ENCODE measurements at places on chromosomes 7 and 10. TPM values are rescaled to one million over a fixed set of nuclear protein-coding genes. Genes with fewer than 3 reads are reported as not detected.

DNA sequence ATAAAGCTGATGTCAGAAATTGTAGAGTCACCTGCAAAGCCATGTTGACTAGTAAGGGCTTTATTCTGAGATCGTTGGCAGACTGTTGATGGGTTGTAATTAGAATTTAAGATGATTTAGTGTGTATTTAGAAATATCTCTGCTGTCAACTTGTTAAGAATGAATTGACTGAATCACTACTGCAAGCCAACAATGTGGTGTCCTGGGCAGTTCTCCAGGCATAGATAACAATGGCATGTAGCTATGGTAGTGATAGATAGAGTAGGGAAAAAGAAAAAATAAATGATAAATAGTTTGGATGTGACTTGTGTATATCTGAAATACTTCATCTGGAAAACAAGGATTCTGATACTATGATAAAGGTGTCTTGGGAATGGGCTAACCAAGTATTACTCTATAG lies 640.2 kb downstream of the ARL4A start:
- DNase-seq, result no peak

DNA sequence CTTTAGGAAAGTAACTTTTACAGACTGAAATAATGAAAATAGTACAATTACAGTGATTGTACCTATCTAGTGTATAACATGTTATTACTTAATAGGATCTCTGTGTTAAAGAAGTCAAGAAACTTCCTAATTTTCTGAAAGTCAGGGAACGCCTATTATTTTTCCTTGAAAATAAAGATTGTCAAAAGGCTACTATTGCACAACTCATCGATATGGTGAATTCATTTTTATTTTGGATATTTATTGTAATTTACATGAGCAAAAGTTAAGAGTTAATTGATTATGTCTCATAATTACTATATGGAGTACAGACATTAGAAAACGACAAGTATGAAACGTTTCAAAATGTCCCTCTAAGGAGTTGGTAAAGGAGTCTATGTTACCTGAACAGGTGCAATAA lies 12.8 kb downstream of the MINDY3 start:
- no peak for DNase-seq

DNA sequence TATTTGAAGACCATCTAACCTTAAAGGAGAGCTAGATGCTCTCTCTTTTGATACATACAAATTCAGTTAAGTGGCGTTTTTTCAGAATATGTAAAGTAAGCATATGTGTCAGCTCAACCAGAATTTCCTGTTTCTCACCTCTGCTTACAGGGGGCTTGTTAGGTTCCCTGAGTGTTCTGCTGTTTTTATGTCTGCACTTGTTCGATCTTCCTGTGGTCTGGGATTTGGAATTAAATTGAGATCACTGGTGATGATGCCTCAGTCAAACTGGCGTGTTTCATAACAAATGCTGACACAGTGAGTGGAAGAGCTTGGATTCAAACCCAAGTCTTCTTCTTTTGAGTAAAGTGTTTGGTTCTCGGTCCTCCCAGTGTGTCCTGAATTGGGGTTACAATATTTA lies 348.3 kb upstream of the AKR1E2 start:
- no peak for DNase-seq

DNA sequence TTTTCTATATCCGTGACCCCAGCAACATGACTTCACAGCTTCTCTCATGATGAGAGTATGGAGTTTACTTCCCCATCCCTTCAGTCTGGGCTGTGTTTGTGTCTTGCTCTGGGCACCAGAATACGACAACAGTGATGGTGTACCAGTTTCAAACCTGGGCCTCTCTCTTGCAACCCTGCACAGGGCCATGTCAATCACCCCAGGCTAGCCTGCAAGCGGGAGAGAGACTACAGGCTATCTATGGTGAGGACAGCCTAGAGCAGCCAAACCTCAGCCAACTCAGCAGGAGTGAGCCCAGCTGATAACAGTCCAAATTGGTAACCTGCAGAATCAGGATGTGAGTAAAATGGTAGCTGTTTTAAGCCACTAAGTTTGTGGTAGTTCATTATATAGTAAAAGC lies 235.8 kb downstream of the CHCHD3 start:
- no peak for DNase-seq

GRCh38 chr10:119541459-119542356 lies 811 bp downstream of the RGS10 start:
- DNase-seq, result peak; percentile 11

GSTK1 gene
- 90.7 TPM for total RNA-seq

MKX gene
- 0.39 TPM for total RNA-seq

- no peak for DNase-seq
These were observed 49.1 kb upstream of the STEAP1B start for GRCh38 chr7:22549051-22549450.

DNA sequence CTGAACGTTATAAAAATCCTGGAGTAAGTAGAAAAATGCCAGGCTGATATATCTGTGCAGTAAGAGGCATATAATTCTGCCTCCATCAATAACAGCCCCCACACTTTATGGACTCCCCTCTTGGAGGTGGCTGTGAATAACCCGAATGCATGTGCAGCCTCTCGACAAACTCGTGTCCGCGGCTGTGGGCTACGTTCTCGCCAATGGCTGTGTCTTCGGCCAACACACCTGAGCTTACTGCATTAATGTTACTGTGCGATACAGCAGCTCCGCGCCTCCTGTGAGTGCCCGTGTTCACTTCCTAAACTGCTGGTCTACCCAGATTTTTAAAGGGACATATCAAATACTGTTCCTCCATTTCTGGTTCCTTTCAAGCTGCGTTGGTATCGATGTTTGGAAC lies 209.4 kb downstream of the ADARB2 start:
- no peak for DNase-seq

- no peak for DNase-seq
These were observed 81.8 kb upstream of the PIK3CG start for GRCh38 chr7:106783286-106783685.

- DNase-seq, result no peak
These were observed 572.4 kb downstream of the GLRX3 start for GRCh38 chr10:130708465-130709070.

DNA sequence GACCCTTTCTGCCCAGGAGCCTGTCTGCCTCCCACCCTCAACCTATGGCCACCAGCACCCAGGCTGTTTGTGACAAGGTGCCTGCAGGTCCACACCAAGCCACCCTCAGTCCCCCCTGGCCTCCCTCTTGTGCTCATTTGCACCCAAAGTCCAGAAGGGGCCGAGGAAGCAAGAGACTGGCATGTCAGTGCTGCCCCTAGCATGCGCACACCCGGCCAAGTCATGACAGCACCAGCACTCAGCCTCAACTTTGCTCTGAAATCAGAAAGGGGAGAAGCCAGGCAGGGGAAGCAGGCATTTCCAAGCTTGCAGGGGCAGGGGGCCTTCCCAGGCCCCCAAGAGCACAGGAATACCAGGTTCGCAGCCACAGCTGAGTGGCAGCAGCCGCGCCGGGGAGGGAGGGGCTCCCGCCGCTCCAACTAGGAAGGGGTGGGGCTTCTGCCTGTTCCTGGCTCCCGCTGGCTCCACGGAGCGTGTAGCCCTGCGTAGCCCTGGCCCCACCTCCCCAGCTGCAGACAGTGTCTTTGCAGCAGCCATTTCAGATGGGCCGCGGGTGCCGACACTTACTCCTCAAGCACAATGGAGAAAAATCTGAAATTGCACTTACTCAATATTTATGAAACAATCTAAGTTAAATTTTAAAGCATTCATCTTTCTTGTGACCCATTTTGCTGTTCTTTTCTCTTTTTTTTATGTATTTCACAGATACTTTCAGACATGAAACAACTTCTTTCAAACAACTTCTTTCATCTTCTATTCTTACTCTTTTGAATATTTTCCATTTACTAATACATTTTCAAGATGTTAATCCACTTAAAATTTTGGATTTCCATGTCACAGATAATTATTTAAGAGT lies 54.9 kb upstream of the ABCB5 start:
- DNase-seq, result no peak

DNA sequence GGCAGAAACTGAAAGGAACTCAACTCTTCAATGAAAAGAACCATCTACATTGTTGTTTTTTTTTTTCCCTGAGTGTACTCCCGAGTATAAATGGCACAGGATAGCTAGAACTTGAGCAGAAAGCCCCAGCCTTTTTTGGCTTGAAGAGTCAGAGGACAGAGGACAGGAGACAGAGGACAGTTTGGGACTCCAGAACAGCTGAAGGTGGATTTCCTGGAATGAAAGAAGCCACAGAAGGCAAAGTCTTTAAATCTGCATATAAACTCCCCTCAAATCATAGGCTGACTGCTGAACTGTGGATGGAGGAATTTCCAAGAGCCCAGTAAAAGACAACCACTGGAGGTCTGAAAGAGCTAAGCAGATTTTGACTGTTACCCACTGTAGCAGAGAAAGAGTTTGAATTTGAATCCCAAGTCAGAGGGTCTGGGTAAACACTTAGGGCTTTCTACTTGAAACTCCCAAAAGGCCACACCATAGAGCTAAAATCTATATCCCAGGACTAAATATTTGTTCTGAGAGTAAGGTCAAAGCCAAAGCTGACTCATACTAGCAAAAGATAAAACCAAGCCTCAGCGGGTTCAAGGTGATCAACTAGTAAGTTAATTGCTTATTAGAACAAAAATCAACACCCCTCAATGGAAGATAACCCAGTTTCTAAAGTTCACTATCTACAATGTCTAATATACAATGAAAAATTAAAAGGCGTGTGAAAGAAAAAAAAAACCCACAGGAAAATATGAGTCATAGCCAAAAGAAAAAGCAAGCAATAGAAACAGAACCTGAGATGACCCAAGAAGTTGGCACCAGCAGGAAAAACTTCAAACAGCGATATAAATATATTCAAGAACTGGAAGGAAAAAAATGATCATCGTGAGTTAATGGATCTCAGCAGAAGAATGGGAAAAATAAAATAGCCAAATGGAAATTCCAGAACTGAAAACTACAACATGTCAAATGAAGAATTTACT lies 1.8 kb upstream of the OPN1SW start:
- no peak for DNase-seq

DNA sequence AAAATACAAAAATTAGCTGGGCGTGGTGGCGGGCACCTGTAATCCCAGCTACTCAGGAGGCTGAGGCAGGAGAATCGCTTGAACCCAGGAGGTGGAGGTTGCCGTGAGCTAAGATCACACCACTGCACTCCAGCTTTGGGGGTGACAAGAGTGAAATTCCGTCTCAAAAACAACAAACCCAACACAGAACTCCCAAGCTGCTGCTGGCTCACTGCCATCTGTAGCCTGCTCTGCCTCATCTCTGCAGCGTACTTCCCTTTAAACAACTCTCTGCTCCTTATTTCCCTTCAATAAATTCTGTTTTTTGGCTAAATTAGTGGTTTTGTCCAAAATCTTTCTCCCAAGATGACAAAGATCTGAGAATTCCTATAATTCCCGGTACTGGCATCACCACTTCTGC lies 189.2 kb upstream of the GALNT17 start:
- DNase-seq, result no peak

DNA sequence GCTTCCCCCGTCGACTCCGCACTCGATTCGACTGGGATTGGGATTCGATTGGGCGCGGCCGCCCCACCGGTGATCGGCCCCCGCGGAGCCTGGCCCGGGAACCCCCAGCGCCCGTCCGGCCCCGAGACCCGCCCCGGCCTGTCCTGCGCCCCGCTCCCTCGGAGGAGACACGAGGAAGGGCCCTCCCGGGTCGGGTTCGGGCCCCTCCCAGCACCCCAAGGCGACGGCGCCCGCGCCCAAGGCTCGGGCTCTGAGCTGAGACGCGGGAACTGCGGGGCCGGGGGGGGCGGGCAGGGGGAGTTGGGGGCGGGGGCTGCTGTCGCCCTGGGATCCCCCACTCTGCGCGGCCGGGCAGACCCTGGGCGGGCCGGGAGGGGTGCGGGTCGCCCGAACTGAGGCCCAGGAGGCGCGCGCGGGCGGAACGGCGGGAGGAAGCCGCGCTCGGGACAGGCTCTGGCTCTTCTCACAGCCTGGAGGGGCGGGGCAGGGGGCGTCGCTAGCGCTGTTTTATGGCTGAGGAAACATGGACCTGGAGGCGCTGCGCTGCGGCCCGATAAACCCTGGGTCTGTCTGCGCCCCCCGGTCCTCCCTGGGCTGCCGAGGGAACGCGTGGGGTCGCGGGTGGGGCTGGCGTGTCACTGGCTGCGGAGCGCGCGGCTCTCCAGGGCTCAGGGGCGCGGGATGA lies 1.7 kb upstream of the NKX6-2 start:
- peak; percentile 30 for DNase-seq

DNA sequence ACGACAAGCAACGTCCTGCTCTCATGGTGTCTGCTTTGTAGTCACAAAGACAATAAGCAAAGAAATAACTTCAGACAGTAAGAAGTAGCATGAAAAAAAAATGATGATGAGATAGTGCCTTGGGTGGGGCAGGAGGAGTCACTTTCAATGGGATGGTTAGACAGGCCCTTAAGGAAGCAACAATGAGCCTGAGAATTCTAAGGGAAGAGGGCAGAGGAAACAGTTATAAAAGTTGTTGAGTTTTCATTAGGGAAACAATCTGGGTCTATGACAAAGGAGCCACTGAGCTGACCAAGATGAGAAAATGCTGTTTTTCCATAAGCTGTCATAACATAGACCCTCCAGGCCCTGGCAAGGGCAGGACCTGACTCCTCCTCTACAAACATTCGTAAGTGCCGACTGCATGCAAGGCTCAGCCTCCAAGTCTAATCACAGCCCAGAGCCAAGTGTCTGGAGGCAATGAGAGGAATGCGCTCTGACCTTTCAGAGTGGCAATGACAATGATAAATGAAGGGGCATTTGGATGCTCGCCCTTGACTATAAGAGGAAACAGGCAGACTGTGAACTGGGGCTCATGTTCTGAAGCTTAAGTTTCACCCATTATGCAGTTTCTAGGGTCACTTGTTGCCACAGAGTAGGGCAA lies 43.7 kb downstream of the PPP1R3C start:
- DNase-seq, result peak; percentile 56

POU6F2 gene
- total RNA-seq, result 1.4 TPM

- DNase-seq, result no peak
These were observed 2.8 kb downstream of the HOXA10 start for GRCh38 chr7:27171325-27171636.

GRCh38 chr10:59465088-59465487 lies 102.7 kb upstream of the FAM13C start:
- DNase-seq, result no peak

TMEM26 gene
- not detected for total RNA-seq

DNA sequence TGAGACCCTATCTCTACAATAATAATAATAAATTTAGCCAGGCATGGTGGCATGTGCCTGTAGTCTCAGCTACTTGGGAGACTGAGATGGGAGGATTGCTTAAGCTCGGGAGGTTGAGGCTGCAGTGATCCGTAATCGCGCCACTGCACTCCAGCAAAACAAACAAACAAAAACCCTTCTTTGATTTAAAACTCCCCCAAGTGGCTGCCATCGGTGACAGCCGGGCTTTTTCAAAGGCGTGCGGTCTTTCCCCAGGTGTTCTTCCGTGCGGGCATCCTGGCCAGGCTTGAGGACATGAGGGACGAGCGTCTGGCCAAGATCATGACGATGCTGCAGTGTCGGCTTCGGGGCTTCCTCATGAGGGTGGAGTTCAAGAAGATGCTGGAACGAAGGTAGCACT lies 1.9 kb upstream of the MYH16 start:
- no peak for DNase-seq

DNA sequence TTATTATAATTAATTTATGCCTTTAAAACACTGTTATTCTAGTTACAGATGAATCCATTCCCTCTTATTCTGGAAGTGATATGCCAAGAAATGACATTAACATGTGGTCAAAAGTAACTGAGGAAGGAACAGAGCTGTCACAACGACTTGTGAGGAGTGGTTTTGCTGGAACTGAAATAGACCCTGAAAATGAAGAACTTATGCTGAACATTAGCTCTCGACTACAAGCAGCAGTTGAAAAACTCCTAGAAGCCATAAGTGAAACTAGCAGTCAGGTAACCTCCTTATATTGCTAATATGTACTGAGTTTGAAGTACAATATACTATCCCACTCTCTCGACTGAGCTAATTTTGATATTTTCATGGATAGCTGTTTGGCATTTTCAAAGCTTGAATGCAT lies 81.6 kb downstream of the CYP51A1 start:
- no peak for DNase-seq

GRCh38 chr7:44323381-44324203 lies 1.8 kb downstream of the CAMK2B start:
- no peak for DNase-seq
